ENCODE measurements at places on chromosomes 4 and X.
A peak's percentile ranks its signal among the peaks of the same experiment; 100 is the strongest.

- DNase-seq = no peak
Observed at GRCh38 chr4:76677571-76678326, 220.2 kb downstream of the SOWAHB start.

DNA sequence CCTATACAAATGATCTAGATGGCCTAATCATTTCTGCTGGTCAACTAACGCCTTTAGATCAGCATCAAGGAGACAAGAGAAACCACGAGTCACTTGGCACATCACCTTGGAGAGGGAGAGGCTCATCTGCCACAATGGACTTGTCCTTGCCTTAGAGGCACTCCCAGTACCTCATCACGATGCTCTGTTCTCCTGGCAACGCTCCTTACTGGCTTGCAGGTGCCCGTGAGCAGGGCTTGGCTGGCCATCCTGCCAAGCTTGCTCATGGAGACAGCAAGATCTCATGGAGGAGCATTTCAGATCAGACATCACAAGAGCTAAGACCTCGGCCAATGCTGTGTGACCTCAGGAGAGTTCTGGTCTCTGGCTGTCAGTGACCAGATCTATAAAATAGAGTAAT, 2.7 kb upstream of the SMIM20 start:
- no peak for DNase-seq

- peak; percentile 93 for DNase-seq
Observed at GRCh38 chr4:87895964-87896621, 63.3 kb downstream of the MEPE start.

GRCh38 chr4:81839347-81840042, 367.8 kb upstream of the RASGEF1B start:
- DNase-seq = no peak

GRCh38 chr4:38605181-38605752, 58.7 kb upstream of the KLF3 start:
- no peak for DNase-seq
